NCI-H524 (cell line): ENCODE measurements at places on chromosomes 1 and 21.
A peak's percentile ranks its signal among the peaks of the same experiment; 100 is the strongest.

GRCh38 chr1:194358208-194358581 is 1171.8 kb upstream of the B3GALT2 start:
- no peak for DNase-seq

DNA sequence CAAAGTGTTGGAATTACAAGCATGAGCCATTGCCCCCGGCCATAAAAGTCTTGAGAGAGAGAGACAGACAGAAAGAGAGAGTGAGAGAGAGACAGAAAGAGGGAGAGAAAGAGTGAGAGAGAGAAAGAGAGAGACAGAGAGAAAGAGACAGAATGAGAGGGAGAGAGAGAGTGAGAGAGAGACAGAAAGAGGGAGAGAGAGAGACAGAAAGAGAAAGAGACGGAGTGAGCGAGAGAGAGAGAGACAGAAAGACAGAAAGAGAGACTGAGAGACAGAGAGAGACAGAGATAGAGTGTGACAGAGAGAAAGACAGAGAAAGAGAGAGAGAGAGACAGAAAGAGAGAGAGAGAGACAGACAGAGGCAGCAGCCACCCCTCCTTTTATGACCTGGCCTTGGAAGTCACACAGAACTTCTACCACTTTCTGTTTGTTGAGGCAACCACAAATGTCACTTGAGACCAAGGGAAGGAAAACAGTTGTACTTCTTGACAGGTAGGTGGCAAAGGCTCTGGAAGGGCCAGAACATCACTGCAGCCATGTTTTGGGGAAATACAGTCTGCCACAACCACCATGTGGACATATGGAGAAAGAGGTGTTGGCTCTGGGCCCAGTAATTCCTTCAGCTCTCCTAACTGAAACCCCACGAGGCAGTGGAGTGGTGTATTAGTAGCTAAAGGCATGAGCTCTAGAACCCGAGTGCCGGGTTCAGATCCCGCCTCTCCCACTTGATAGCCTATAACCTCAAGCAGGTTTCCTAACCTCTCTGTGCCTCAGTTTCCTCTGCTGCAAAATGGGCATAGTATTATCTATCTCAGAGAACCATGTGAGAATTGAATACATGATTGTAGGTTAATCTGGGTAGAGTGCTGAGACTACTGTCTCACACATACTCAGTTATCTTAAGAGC is 50.6 kb downstream of the TNFRSF8 start:
- DNase-seq = peak; percentile 66

- DNase-seq = no peak
Measured at GRCh38 chr1:209046935-209047334, 536.6 kb upstream of the CAMK1G start.

- DNase-seq = no peak
Measured at GRCh38 chr1:237701534-237701933, 189.2 kb downstream of the ZP4 start.

DNA sequence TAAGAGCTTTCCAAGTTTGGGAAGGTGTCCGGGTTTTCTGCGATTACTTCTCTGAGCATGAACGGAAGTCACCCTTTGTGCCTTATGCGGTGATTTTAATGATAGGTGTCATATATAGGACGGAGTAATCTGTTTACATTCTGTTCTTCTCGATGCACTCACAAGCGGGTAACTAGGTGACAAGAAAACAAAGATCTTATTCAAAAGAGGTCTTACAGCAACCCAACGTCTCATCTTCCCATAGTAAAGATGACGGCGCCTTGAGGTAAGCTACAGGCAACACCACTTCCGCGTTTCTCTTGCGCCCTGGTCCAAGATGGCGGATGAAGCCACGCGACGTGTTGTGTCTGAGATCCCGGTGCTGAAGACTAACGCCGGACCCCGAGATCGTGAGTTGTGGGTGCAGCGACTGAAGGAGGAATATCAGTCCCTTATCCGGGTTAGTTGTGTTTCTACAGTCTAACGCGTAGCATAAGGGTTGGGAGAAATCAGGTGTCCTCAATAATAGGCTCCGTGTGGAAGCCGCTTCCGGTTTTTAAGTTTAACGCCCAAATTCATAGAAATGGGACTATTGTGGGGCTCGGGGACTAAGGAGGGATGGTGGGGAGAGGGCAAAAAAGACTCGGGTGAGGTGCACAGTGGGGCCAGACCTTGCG is at the start of gene UFC1:
Gene UFC1 (plus strand): TSS at position 297 of the 656 bp plus-strand sequence. CDS start 20 bp downstream, at position 317.
- peak; percentile 47 for DNase-seq

DNA sequence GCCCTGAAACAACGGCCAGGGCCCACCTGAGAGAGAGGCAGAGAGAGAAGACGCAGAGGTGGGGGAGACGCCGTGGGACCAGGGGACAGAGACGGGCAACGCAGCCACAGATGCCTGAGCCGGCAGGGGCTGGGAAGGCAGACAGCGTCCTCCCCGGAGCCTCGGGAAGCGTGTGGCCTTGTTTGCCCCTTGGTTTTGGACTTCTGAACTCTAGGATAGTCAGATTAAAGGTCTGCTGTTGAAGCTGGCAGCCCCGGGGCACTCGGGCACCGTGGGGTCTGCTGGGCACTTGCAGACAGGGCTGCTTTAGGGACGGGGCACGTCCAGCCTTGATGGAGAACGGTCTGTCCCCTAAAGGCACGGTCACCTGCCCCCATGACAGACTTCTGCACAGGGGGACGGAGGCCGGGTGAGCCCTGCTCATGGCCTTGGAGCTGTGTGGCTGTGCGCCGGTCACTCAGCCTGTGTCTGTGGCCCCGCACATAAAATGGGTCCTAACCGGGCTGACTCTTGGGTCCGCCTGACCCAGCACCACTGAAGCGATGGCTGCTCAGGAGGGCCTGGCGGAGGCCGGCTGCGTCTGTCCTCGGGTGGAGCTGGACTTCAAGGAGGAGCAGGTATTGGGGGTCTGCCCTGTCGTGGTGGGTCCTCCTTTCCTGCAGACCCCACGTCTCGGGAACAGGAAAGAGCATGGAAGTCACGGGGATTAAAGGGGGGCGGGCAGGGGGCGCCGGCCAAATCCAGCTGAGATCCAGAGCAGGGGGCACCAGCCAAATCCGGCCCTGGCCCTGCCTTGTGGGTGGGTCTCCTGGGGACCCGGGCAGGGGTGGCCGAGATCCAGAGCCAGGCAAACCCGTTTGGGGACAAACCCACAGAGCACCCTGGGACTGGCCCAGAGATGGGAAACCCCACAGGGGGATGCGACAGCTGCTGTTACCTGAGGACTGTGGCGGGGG is 9.6 kb upstream of the RNF223 start:
- no peak for DNase-seq

- DNase-seq = no peak
Measured at GRCh38 chr1:65238010-65238409, 71.3 kb upstream of the DNAJC6 start.
